ENCODE measurements at places on chromosomes 11 and 22. TPM values are rescaled to one million over a fixed set of nuclear protein-coding genes. Genes with fewer than 3 reads are reported as not detected.
A peak's percentile ranks its signal among the peaks of the same experiment; 100 is the strongest.

DNA sequence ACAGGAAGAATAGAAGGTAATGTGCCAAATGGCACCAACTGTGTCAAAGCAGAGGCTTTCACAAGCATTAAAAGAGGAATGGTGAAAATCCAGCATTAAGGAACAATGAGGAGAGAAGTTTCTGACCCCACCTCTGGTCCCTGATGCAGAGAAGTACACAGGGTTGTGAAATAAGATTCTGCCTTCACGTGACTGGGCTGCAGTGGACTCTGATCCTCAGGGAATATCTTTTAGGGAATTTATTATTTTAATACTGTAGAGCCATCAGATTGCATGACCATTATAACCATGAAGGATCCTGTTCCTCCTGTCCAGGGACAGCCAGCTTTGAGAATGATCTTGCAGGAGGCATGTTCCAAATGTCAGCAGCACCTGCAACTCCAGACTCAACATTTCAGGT, 74.4 kb upstream of the FAR1 start:
- H3K36me3 ChIP-seq, result no peaks in the 10 kb centered on the region
- H3K27me3 ChIP-seq, result peaks cover 5% of the 10 kb centered on the region

The MAML2 gene
- total RNA-seq, result 23.9 TPM

DNA sequence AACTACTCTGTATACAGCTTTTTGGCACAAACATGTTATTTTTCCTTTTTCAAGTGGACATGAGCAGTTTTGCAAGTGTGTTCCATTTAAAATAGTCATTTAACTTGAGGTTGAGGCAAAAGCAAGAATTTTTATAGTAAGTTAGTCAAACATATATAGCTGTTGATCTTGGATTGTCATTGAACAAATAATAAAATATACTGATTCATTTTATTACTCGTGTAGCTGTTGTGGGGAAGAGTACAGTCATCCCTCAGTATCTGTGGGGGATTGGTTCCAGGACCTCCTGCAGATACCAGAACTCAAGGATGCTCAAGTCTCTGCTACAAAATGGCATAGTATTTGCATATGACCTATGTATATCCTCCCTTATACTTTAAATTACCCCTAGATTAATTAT, 45.3 kb downstream of the EXT2 start:
- DNase-seq, result no peak
- no peak overlapping the region for H3K27ac ChIP-seq
- peaks cover 19% of the 10 kb centered on the region for H3K36me3 ChIP-seq
- H3K4me3 ChIP-seq, result no peak overlapping the region
- H3K27me3 ChIP-seq, result no peaks in the 10 kb centered on the region

The APOBEC3C gene
- total RNA-seq, result 98.5 TPM

GRCh38 chr11:56716379-56716854, 17.5 kb downstream of the OR9G1 start:
- H3K27ac ChIP-seq, result no peak overlapping the region
- H3K36me3 ChIP-seq, result no peaks in the 10 kb centered on the region
- peak; percentile 8 for DNase-seq
- H3K27me3 ChIP-seq, result no peaks in the 10 kb centered on the region

The RTN4RL2 gene
- 0.39 TPM for total RNA-seq

DNA sequence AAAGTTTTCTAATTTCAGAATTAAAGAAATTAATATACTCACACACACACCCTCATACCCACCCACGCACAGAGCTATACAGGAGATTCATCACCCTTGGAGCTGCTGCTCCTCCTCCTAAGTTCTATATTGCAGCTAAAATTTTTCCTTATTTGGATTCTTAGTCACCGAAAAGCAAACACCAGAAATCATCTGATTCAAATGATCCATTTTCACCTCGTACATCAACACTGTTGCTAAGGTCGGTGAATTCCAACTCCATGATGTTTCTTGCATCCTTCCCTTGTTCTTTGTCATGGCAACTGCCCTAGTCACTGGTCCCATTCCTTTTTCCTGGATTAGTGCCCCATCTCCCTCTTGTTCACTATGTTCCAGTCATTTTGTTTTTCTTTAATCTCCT, 286.2 kb downstream of the GRM5 start:
- H3K27me3 ChIP-seq, result no peaks in the 10 kb centered on the region
- no peak for DNase-seq
- no peak overlapping the region for H3K27ac ChIP-seq
- H3K4me3 ChIP-seq, result no peak overlapping the region

The OPCML gene
- total RNA-seq, result not detected

GRCh38 chr11:2797121-2797711, 88.4 kb downstream of the CDKN1C start:
- no peak overlapping the region for H3K27ac ChIP-seq
- peak; percentile 2 for DNase-seq
- no peak overlapping the region for H3K4me3 ChIP-seq
- H3K27me3 ChIP-seq, result no peaks in the 10 kb centered on the region
- H3K36me3 ChIP-seq, result no peaks in the 10 kb centered on the region

DNA sequence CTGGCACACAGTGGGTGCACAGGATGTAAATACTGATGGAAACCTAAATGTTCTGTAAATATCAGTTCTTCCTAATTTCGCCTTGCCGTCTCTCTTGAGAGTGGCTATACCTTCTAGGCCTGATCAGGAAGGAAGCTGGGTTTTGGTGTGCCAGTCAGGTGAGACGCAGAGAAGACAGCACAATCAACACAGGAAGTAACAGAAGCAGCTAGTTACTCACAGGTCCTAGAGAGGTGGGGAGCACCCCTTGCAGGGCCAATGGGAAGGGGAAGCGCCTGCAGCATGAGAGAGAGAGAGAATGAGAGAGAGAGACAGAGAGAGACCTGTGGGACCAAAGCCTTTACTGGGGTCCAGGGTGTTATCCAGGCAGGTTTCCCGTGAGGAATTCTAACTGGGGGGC, 80.8 kb downstream of the FBLN1 start:
- H3K27ac ChIP-seq, result no peak overlapping the region
- H3K4me1 ChIP-seq, result peaks cover 5% of the 10 kb centered on the region
- no peak for DNase-seq
- H3K4me3 ChIP-seq, result no peak overlapping the region

- H3K36me3 ChIP-seq, result no peaks in the 10 kb centered on the region
- no peaks in the 10 kb centered on the region for H3K4me1 ChIP-seq
- no peak overlapping the region for H3K27ac ChIP-seq
- peaks cover 24% of the 10 kb centered on the region for H3K27me3 ChIP-seq
- DNase-seq, result no peak
These were observed 1343.7 kb downstream of the BRD1 start for GRCh38 chr22:48483764-48484528.

DNA sequence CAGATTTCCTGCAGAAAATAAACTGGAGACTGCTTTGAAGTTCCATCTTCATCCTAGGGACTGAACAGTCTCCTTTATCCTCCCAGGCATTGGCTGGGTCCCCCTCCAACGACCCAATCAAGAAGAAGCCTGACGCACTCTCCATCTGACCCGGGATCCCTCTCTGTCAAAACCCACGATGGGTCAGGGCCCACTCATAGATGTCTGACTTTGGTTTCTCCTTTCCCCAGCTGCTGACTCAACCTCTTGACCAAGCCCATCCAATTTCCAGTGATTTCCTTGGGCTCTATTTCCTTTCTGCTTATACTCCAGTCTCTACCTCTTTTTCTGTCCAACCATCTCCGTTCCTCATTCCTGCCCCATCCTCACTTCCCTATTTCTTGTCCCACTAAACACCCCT, 189.7 kb downstream of the MIAT start:
- no peak for DNase-seq
- H3K4me3 ChIP-seq, result no peak overlapping the region
- no peaks in the 10 kb centered on the region for H3K27me3 ChIP-seq
- no peaks in the 10 kb centered on the region for H3K36me3 ChIP-seq
- no peak overlapping the region for H3K27ac ChIP-seq

DNA sequence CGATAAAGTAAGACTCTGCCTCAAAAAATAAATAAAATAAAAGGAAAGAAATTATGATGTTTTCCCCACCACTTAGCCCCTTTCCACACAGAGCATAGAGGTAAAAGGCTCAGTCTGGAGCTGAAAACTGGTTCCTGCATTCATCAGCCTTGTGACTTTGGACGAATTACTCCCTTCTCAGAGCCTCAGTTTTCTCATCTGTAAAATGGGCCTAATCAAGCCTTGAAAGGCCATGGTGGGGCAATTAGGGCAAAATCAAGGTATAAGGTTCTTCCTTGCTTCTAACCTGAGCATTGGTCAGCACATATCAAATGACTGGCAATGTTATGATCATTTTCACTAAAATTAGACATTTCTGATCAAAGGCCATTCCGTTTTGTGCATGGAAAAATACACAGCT, 417.7 kb downstream of the MN1 start:
- no peaks in the 10 kb centered on the region for H3K36me3 ChIP-seq
- no peak for DNase-seq
- H3K27ac ChIP-seq, result no peak overlapping the region
- no peak overlapping the region for H3K4me3 ChIP-seq
- peaks cover 2% of the 10 kb centered on the region for H3K27me3 ChIP-seq

The GGTLC3 gene
- not detected for total RNA-seq

The OR8B2 gene
- total RNA-seq, result not detected

The CCDC81 gene
- total RNA-seq, result 0.82 TPM

DNA sequence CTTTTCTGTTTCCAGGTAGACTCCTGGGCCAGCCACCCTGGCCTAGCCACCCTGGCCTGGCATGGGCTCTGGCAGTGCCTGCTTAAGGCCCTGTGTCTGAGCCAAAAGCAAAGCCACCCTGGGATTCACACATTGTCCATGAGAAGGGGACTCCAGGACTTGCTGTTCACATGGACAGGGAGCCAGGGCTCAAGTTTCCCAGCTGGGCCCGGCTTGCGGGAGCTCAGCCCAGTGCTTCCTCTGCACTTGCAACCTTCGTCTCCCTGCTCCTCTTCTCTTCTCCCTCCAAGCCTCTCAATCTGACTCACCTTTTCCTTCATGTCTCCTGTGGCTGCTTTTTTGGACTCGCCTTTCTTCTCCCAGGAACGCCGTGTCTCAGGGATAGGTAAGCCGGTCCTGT, 130.3 kb downstream of the MICAL2 start:
- peaks cover 41% of the 10 kb centered on the region for H3K4me1 ChIP-seq
- DNase-seq, result no peak
- peaks cover 40% of the 10 kb centered on the region for H3K36me3 ChIP-seq
- H3K27me3 ChIP-seq, result no peaks in the 10 kb centered on the region
- no peak overlapping the region for H3K4me3 ChIP-seq

- DNase-seq, result no peak
- H3K4me1 ChIP-seq, result peaks cover 89% of the 10 kb centered on the region
- H3K27me3 ChIP-seq, result no peaks in the 10 kb centered on the region
- peak overlapping the region; percentile 81 for H3K27ac ChIP-seq
These were observed 5.6 kb upstream of the PYGM start for GRCh38 chr11:64765291-64765850.

DNA sequence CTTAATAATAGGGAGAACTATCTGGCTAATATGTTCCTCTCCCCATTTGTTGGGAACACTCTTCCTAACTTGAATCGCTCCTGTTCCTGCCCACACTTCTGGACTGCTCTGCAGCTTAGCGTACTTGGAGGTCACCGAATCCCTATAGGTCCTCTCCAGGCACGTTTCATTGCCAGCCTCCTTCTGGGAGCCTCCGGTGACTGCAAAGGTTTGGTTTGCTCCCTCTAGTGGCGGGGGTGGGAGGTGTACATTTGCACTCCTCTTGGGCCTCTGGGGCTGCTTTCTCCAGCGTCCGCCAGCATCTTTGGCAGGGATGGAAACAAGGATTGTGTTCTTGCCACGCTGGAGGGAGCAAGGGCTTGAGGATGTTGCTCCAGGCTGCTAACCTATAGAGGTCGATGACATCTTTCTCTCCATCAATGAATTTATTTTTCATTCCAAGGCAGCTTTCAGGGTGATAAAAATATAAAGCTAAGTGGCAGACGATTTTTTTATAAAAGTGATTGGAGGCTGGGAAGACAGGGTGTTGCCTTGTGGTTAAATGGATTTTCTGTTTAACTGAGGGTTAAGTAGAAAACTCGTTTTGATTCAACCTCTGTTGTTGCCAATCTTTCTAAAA, 48.7 kb downstream of the TSPAN18 start:
- H3K27me3 ChIP-seq, result no peaks in the 10 kb centered on the region
- no peaks in the 10 kb centered on the region for H3K36me3 ChIP-seq
- H3K4me3 ChIP-seq, result no peak overlapping the region
- H3K27ac ChIP-seq, result no peak overlapping the region
- peak; percentile 72 for DNase-seq

DNA sequence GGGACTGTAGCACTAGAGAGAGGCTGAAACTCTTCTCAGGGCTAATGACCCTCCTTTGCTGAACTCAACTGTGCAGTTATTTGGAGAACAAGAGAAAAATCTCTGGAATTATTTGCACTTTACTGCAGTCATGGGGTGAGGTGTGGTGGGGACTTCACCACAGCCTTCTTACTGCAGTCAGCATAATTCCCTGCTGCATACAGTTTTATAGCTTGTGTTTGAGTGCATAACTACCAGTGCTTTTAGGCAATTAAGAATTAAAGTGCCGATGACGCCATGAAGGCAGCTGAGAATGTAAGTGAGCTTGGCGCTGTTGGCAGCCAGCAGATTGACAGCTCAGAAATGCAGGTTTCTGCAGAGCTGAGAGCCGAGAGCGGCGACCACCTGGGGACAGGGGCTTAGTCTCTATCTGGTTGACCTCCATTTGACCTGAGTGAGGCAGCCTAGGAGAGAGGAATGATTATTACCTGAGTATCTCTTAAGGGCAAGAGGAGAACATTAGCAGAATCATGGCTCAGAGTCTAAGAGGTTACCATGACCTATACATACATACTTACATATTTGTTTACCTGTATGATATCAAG, 830.0 kb downstream of the NTM start:
- no peak for DNase-seq
- H3K27me3 ChIP-seq, result no peaks in the 10 kb centered on the region
- no peak overlapping the region for H3K27ac ChIP-seq
- no peak overlapping the region for H3K4me3 ChIP-seq
- no peaks in the 10 kb centered on the region for H3K36me3 ChIP-seq

The ASPHD2 gene
- total RNA-seq, result 10.2 TPM

DNA sequence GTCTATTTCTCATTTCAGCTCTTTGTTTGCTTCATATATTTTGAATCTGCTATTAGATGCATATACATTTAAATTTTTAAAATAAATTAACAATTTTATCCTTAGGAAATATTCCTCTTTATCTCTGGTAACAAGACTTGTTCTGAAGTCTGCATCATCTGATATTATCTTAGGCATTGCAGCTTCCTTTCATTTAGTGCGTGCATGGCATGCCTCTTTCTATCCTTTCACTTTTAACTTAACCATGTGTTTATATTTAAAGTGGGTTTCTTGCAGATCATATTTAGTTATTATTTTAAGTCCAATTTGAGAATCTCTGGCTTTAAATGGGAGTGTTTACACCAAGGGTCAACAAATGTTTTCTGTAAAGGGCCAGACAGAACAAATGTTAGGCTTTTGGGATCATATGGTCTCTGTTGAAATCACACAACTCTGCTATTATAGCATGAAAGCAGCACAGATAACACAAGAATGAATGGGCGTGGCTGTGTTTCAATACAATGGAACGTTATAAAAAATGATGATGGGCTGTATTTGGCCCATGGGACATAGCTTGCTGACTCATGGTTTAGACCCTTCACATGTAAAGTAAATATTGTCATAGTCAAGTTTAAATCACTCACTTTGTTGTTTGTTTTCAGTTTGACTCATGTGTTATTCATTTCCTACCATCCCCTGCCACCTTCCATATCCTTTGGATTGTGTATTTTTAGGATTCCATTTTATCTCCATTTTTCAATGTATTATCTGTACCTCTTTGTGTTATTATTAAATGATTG, 83.9 kb upstream of the SNX19 start:
- no peak for DNase-seq
- no peak overlapping the region for H3K27ac ChIP-seq
- H3K4me3 ChIP-seq, result no peak overlapping the region
- H3K27me3 ChIP-seq, result peaks cover 4% of the 10 kb centered on the region
- no peaks in the 10 kb centered on the region for H3K36me3 ChIP-seq

The TMEM138 gene
- total RNA-seq, result 56.5 TPM

Data from activated CD4-positive, alpha-beta T cell treated with anti-CD3 and anti-CD28 coated beads for 36 hours (primary cell).